ENCODE measurements at places on chromosomes 4 and X. TPM values are rescaled to one million over a fixed set of nuclear protein-coding genes. Genes with fewer than 3 reads are reported as not detected.

DNA sequence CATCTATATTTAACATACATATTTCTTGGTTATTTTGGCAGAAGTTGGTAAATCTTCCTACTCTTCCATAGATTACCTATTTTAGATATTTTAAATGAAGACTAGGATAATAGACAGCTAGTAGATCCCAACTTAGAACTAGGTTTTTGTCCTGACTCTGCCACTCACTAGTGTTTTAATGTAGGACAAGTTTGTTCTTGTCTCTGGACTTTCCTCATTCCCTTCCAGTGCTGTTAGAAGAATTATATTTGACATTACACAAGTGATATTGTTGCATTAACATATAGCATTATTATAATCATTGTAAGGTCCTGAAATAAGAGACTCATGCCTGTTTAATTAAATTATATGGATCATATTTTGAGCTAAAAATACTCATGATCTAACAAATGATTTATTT is 24.1 kb upstream of the ALB start:
- no peaks in the 10 kb centered on the region for H3K4me1 ChIP-seq
- H3K27me3 ChIP-seq: no peaks in the 10 kb centered on the region
- no peak overlapping the region for H3K27ac ChIP-seq
- H3K36me3 ChIP-seq: no peaks in the 10 kb centered on the region

DNA sequence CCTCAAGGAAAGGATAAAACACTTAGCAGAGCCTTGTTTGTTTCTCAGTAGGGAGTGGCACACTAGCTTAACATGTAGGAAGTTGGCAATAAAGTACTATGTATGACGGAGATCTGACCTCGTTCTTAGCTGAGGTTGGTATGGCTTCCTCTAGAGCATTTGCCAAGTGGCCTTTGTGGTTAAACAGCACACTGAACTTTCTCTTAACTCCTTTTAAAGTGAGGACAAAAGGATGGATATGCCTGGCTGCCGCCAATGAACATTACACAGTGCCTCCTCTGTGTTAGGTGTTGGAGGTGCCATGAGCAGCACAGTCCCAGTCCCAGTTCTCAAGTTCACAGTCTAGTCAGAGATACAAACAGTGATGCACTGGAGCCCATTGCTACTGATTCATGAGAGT is 54.4 kb downstream of the VGLL1 start:
- H3K27ac ChIP-seq: peak overlapping the region; percentile 61
- no peaks in the 10 kb centered on the region for H3K36me3 ChIP-seq
- DNase-seq: no peak

- H3K27ac ChIP-seq: no peak overlapping the region
- no peaks in the 10 kb centered on the region for H3K36me3 ChIP-seq
- peaks cover 16% of the 10 kb centered on the region for H3K27me3 ChIP-seq
- no peak overlapping the region for H3K4me3 ChIP-seq
- H3K4me1 ChIP-seq: no peaks in the 10 kb centered on the region
- DNase-seq: no peak
These were observed 67.3 kb upstream of the VBP1 start for GRCh38 chrX:155148724-155149537.

DNA sequence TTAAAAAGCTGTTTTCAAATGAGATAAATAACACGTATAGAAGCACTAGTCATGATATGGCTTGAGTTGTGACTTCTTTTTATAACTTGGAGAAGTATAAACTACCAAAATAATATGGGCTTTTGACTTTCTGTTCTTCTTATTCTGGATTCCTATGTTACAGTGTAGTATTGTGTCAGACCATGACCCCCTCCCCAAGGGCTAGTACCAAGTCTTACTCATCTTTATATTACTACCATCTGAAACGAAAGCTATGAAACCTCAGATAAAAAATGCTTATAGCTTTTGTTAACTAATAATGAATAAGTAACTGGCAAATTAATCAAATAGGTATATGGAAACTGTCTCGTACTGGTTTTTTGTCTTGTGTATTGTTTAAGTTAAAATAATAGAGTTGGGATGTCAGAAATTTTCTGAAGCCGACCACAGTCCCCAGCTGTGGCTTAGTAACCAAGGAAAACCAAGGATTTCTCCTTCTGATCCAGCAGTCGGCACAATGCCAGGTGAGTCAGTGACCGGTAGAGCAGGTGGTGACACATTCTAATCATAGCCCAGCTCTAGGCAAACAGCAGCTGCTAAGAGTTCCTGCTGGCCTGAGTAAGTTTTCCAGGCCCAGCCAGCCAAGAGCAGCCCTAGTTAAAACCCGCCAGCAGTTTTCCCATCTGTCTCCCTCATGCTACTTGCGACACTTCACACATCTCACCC is 163.3 kb upstream of the PRDX4 start:
- no peak overlapping the region for H3K27ac ChIP-seq
- H3K4me3 ChIP-seq: no peak overlapping the region
- no peak for DNase-seq
- no peaks in the 10 kb centered on the region for H3K36me3 ChIP-seq
- peaks cover 8% of the 10 kb centered on the region for H3K27me3 ChIP-seq

DNA sequence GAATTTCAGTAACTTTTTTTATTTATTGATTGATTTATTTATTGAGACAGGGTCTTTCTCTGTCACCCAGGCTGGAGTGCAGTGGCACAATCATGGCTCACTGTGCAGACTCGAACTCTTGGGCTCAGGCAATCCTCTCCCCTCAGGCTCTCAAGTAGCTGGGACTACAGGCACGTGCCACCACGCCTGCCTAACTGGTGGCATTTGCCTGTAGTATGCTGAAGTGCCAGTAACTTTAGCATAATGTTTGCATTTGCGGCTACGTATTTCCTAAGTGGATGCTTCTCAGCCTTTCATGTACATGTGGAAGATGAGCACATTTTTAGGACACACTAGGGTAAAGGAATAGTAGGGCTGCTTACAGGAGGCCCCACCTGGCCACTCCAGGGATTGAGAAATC is 45.3 kb upstream of the ATXN3L start:
- H3K27ac ChIP-seq: no peak overlapping the region
- peaks cover 4% of the 10 kb centered on the region for H3K36me3 ChIP-seq
- DNase-seq: no peak
- H3K27me3 ChIP-seq: peaks cover 9% of the 10 kb centered on the region
- H3K4me1 ChIP-seq: peaks cover 20% of the 10 kb centered on the region

- H3K4me3 ChIP-seq: peak overlapping the region; percentile 90
- DNase-seq: no peak
- no peaks in the 10 kb centered on the region for H3K36me3 ChIP-seq
- H3K4me1 ChIP-seq: peaks cover 16% of the 10 kb centered on the region
- peak overlapping the region; percentile 48 for H3K27ac ChIP-seq
These were observed 1.2 kb downstream of the ELF2 start for GRCh38 chr4:139175646-139176301.

GRCh38 chrX:267771-268261 is 13.4 kb upstream of the PLCXD1 start:
- H3K27me3 ChIP-seq: no peaks in the 10 kb centered on the region
- H3K27ac ChIP-seq: no peak overlapping the region
- no peak for DNase-seq
- no peaks in the 10 kb centered on the region for H3K36me3 ChIP-seq

- H3K27me3 ChIP-seq: peaks cover 3% of the 10 kb centered on the region
- peak; percentile 18 for DNase-seq
- H3K27ac ChIP-seq: no peak overlapping the region
- H3K36me3 ChIP-seq: no peaks in the 10 kb centered on the region
These were observed 5.7 kb downstream of the EFNB1 start for GRCh38 chrX:68834371-68835103.

DNA sequence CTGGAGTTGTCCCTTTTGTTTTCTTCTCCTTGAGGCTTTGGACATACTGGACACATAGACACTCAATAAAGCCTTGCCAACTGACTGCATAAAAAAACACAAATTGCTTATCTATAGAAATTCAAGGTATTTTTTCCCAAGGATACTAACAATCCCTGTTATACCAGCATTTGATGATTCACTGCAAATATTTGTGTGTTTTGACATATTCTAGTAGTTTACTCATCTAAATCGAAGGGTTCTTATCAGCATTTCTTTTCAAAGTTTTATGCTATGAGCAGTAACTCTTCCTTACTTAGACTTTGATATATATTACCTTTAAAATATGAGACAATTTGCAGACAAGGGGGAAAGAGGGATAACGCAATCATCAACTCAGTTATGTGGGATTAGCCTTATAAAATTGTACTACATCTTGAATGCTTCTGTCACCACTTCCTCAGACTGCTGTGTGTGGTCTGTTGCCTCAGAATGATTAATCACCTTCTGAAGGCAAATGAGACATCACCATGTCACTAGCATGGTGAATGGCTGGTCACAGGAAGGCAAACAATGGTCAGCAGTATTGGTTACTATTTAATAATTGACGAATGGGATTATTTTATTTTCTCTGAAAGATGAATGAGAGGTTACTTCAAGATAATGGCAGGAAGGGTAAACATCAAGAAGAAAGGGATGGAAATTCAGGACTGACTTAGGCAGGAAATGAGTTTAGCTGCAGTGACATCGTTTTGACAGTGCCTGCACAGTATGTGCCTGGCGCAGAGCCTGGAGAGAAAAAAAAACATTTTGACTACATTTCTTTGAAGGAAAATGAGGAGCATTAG is 544.3 kb upstream of the CNKSR2 start:
- H3K4me3 ChIP-seq: no peak overlapping the region
- H3K27me3 ChIP-seq: no peaks in the 10 kb centered on the region
- H3K27ac ChIP-seq: no peak overlapping the region
- H3K4me1 ChIP-seq: no peaks in the 10 kb centered on the region

- H3K27ac ChIP-seq: peak overlapping the region; percentile 28
- peaks cover 36% of the 10 kb centered on the region for H3K4me1 ChIP-seq
- peaks cover 9% of the 10 kb centered on the region for H3K36me3 ChIP-seq
- DNase-seq: no peak
- H3K27me3 ChIP-seq: no peaks in the 10 kb centered on the region
- H3K4me3 ChIP-seq: no peak overlapping the region
These were observed 4.4 kb downstream of the LSM6 start for GRCh38 chr4:146179784-146180370.

- peaks cover 2% of the 10 kb centered on the region for H3K4me1 ChIP-seq
- H3K4me3 ChIP-seq: no peak overlapping the region
- no peak overlapping the region for H3K27ac ChIP-seq
These were observed 7.4 kb downstream of the AFAP1 start for GRCh38 chr4:7932287-7932686.

GRCh38 chr4:2390146-2390545 is 28.3 kb downstream of the ZFYVE28 start:
- peak overlapping the region; percentile 56 for H3K27ac ChIP-seq
- H3K27me3 ChIP-seq: no peaks in the 10 kb centered on the region
- no peaks in the 10 kb centered on the region for H3K36me3 ChIP-seq
- H3K4me1 ChIP-seq: peaks cover 56% of the 10 kb centered on the region
- H3K4me3 ChIP-seq: peak overlapping the region; percentile 25

- H3K27ac ChIP-seq: no peak overlapping the region
- H3K27me3 ChIP-seq: no peaks in the 10 kb centered on the region
- no peaks in the 10 kb centered on the region for H3K4me1 ChIP-seq
- peaks cover 12% of the 10 kb centered on the region for H3K36me3 ChIP-seq
- no peak overlapping the region for H3K4me3 ChIP-seq
These were observed 239.9 kb downstream of the NKX6-1 start for GRCh38 chr4:84258905-84259830.

DNA sequence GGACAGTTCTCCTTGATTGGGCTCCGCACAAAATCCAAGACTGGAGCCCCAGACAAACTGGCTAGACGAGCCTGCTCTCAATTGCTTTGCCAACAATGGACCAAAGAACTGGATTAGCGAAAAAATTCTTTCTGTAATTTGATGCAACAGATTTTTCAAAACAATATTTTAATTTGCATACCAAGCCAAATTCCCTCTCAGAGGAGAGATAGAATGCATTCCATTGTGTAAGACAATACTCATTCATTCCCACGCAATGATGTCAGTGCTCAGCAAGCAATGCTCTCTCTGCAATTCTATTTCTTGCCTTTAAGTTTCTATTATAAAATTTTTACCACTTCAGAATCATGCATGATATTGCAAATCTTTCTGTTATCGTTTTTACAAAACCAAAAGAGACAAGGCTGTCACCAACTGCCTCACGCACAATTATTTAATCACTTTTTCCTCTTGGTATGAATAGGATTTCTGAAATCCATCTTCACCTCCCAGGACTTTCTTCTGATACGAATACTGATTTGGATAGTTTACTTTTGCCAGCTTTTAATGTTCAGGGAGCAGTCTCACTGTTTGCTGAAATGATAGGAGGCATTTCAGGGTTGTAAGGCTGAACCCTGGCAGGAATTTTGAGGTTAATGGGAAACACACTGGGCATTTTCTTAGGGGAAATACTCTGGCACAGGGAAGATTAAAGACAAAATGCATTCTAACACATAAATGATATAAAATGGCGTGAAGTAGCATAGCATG is 46.1 kb upstream of the HCCS start:
- DNase-seq: no peak
- no peak overlapping the region for H3K27ac ChIP-seq
- H3K27me3 ChIP-seq: peaks cover 3% of the 10 kb centered on the region
- H3K4me3 ChIP-seq: no peak overlapping the region
- H3K4me1 ChIP-seq: no peaks in the 10 kb centered on the region

- H3K27ac ChIP-seq: no peak overlapping the region
- no peak overlapping the region for H3K4me3 ChIP-seq
- no peaks in the 10 kb centered on the region for H3K27me3 ChIP-seq
- H3K4me1 ChIP-seq: peaks cover 11% of the 10 kb centered on the region
- no peaks in the 10 kb centered on the region for H3K36me3 ChIP-seq
These were observed 52.0 kb upstream of the ACSL4 start for GRCh38 chrX:109785053-109785452.

DNA sequence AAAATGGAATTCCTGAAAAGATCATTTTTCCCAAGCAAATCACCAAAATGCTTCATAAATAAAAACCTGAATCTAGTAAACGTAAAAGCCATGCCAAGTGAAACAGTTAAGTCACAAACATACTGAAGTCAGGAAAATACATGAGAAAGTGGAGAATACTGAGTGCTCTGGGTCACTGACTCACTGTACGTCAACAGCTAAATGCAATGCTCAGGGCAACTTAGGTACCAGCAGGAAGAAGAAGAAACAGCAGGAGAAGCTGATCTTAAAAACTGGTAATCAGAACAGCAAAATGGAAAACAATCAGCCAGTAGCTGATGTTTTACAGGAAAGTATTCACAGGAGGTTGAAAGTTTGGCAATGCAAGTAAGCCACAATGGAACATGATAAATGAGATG is 252.6 kb upstream of the ETNPPL start:
- H3K4me3 ChIP-seq: no peak overlapping the region
- H3K27ac ChIP-seq: no peak overlapping the region
- no peak for DNase-seq
- H3K4me1 ChIP-seq: no peaks in the 10 kb centered on the region

DNA sequence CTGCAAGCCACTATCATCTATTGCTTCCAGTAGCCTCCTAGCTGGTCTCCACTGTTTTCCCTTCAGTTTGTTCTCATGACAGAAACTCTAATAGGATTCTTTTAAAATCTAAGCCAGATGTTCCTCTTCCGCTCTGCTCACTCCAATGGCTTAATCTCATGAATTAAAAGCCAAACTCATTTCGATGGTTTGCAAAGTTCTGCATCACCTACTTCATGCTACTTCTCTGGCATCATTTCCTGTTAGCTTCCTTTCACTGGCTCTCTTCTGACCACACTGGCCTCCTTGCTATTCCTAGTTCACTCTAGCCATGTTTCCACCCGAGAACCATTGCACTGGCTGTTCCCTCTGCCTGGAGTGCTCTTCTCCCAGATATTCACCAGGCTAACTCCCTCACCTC is 102.0 kb upstream of the LSM6 start:
- no peaks in the 10 kb centered on the region for H3K4me1 ChIP-seq
- no peaks in the 10 kb centered on the region for H3K36me3 ChIP-seq
- H3K4me3 ChIP-seq: no peak overlapping the region
- peaks cover 28% of the 10 kb centered on the region for H3K27me3 ChIP-seq
- no peak for DNase-seq

Gene AMOT
- total RNA-seq: 1.0 TPM

Gene MAGEA8
- not detected for total RNA-seq

Gene ZNF157
- 0.61 TPM for total RNA-seq

Gene HERC3
- total RNA-seq: 49.6 TPM

Gene ODAPH
- total RNA-seq: 6.2 TPM

Gene EGF
- total RNA-seq: not detected

Gene KDM5C
- 129 TPM for total RNA-seq

Gene CT45A8
- total RNA-seq: not detected

Gene CENPVL3
- total RNA-seq: not detected

Gene GPR50
- total RNA-seq: not detected

Gene CYTL1
- total RNA-seq: not detected

Data from natural killer cell treated with Interleukin-12 subunit alpha and Interleukin-12 subunit beta and Interleukin-15 and Interleukin-18, amount 100 ng/mL, for 72 hours (primary cell).